ENCODE measurements at places on chromosomes 6 and 20.

GRCh38 chr6:133774356-133774755 is 114.6 kb upstream of the TCF21 start:
- DNase-seq = no peak

- DNase-seq = no peak
Measured at GRCh38 chr6:138795809-138796603, at the start of gene ECT2L. Gene ECT2L, plus strand, starts transcription at chr6:138796087. Its CDS starts 17,188 bp downstream, at chr6:138813275.

GRCh38 chr20:15843777-15844176 is 729.5 kb downstream of the KIF16B start:
- no peak for DNase-seq

DNA sequence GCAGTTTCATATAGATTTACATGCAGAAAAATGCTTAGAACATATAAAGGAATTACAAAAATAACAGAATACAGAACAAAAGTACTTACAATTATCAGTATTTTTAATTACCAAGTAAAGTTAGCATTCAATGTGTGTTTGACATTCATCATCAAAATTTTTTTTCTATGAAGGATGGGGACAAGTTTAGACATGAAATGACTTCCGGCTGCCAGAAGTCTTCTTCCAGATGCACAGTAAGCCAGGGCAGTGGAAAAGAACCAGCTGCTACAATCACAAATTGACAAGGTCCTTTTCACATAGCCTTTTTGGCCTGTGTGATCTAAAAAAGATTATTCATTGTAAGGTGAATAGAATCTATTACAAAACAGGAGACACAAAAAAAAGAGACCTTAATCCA is 73.8 kb downstream of the HUS1B start:
- DNase-seq = no peak

DNA sequence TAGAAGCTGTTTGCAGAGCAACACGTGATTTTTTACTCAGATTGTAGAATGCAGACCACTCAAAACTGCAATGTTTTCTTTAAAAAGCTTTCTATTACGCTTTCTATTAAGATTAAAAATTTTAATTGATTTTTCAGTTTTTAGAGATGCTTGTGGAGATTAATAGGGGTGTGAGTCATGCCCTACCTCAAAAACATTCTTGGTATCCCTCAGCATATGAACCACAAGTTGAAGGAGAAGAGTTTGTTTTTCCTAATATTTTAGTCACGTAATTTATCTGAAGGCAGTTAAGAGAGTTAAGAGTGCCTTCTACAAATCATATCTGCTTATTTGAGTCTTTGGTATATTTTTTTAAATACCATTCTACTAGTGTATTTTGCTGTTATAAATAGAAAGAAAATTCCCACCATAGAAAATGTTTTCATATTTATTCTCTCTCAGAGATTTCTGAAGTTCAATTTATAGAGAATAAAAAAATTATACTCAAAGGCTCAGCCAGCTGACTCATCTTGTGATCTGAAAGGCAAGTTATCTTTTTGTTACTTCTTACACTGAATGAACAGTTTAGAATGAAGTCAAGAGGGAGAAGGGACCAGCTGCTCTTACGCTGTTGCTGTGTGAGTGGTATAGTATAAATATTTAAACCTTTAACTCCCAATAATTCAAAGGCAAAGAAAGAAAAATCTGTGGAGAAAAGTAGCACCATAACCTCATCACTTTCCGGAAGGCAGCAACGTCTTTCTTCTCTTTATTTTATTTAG is 7.6 kb downstream of the RIPOR2 start:
- peak; percentile 67 for DNase-seq

DNA sequence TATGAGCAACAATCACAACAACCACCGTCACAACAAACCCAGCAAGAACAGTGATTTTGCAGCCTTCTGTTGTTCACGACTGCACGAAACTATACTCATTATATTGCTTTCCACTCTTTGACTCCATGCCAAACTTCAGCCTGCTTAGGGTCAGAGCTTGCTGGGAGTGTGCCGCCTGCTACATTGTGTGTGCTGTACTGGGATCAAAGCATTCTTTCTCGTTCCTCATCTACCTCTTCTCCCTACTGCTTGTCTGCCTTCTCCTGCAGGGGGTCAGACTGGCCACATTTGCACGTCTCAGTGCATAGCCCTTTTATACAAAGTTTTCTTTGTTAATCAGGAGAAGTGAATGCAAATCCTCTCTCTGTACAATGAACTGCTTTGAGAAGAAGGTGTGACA is 401.6 kb upstream of the CITED2 start:
- peak; percentile 21 for DNase-seq

DNA sequence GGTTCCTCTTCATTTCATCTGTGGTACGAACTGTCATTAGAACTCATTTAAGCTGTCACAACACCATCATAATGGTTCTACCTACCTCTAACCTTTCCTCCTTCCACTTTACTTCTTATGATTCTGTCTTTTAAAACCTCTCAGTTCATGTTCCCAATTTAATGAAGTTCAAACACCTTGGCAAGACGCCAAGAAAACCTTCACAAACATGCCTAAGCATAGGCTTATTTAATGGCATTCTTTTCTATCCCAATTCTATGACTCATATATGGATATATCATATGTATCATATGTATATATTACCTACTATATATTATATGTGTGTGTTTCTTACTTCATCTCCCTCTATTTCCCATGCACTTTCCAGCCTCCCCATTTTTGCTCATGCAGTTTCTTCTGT is 283.4 kb upstream of the TBX18 start:
- no peak for DNase-seq

DNA sequence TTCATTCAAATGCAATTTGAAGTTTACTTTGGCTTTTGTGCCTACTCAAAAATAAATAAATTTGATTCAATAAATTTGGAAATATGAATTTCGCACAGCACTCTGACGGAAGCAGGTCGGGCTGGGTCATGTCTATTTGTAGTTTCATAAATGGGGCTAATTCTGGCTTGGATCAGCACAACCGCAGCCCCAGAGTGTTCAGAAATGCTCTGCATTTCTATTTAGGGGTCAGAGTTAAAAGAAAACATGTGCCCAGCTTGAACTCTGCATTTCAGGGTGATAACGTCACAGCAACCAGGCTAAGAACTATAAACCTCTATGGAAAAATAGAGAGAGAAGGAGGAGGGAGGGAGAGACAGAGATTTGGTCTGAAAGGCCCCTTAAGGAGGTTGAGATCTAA is 480.9 kb upstream of the NOX3 start:
- DNase-seq = no peak
